ENCODE measurements at places on chromosomes 2 and 18.

- DNase-seq = peak; percentile 71
These were observed 552 bp downstream of the CNPPD1 start for GRCh38 chr2:219175928-219176817.

- DNase-seq = peak; percentile 53
These were observed 63.3 kb downstream of the LIPG start for GRCh38 chr18:49625021-49625691.

DNA sequence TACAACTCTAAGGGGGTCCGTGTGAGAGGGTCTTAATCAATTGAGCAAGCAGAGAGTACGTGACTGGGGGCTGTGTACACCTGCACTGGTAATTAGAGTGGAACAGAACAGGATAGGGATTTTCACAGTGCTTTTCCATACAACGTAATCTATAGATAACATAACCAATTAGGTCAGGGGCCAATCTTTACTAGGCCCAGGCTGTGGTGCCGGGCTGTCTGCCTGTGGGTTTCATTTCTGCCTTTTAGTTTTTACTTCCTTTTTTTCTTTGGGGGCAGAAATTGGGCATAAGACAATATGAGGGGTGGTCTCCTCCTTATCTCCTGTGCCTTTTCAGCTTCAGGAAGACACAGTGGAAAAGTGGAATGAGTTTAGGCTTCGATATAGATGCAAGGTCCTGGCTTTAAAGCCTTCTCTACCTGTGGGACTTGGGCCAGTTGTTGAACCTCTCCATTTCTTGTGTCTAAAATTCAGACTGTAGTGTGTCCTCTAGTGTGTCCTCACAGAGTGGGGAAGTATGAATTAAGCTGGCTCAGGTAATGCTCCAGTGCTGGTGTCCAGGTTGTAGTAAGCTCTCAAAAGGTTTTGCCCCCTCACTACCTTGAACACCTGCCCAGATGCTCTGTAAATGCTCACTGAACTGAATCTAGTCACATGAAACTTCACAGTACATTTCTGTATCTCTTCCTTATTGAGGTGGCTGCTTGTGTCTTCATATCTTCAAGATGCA is 422.8 kb downstream of the SETBP1 start:
- no peak for DNase-seq

- DNase-seq = no peak
These were observed 232.0 kb downstream of the STK39 start for GRCh38 chr2:168015274-168015953.

GRCh38 chr2:106094131-106094841 is 99.8 kb downstream of the UXS1 start:
- no peak for DNase-seq

DNA sequence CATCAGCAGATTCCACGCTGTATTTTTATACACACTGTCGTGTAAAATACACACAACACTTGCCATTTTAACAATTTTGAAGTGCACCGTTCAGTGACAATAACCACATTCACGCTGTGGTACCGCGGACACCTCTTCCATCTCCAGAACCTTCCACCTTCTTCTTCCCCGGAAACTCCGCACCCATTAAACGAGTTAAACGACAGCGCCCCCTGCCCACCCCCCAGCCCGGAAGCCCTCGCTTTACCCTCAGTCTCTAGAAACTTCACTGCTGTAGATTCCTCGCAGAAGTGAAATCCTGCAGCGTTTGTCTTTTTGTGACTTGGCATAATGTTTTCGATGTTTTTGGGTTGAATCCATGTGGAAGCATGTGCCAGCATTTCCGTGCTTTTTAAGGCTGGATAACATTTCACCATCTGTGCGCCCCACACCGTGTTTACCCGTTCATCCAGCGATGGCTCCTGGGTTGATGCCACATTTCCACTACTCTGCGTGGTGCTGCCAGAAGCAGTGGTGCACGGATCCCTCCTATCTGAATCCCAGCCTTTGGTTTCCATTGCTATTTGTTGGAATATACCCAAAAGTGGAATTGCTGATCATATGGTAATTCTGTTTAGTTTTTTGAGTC is 32.0 kb upstream of the TMEM18 start:
- no peak for DNase-seq

- DNase-seq = peak; percentile 56
These were observed 81.4 kb upstream of the PKDCC start for GRCh38 chr2:41966431-41966893.

DNA sequence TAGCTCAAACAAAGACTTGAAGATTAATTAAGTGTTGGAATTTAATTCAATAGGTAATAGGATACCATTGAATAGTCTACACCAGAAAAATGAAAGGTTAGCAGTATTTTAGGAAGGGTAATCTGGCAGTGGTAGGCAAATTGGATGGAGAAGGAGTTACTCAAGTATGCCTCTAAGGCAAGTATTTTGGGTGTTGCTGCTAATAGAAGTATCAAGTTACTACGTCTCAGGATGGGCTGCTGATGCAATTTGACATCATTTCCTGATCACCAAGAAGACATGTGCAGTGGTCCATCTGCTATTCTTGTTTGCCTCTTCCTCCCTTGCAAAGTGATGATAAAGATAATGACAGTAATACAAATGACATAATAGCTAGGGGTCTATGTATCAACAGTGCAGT is 485.3 kb downstream of the TGIF1 start:
- DNase-seq = no peak

GRCh38 chr18:43563780-43564179 is 286.5 kb upstream of the SYT4 start:
- peak; percentile 78 for DNase-seq

DNA sequence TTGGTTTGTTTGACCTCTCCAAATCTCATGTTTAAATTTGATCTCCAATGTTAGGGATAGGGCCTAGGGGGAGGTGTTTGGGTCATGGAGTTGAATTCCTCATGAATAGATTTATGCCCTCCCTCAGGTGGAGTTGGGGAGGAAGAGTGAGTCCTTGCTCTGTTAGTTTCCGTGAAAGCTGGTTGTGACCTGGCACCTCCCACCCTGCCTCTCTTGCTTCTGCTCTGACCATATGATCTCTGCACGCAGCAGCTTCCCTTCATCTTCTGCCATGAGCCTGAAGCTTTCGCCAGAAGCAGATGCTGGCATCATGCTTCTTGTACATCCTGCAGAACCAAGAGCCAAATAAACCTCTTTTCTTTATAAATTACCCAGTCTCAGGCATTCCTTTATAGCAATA is 231.6 kb upstream of the ERBB4 start:
- no peak for DNase-seq

DNA sequence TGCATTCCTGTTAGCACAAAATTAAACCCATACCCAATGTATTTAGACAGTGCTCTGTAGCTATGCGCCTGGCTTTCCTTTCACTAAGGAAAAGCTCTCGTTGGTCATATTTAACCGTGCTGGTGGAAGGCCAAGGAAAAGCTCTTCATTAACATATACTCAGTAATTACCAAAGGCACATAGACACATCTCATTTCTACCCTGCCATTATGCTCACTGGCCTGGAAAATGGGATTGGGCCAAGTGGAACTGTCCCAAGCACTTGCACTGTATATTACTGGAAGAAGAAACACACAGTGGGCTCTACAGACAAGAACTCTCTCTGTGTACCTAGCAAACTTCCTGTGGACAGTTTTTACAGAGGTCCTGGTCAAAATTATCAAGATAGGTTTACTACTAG is 274.4 kb downstream of the ERBB4 start:
- no peak for DNase-seq

GRCh38 chr2:182499706-182500470 is 73.1 kb upstream of the PDE1A start:
- no peak for DNase-seq

GRCh38 chr2:241752253-241752652 is 17.8 kb downstream of the D2HGDH start:
- no peak for DNase-seq

- no peak for DNase-seq
These were observed 31.6 kb upstream of the RNF138 start for GRCh38 chr18:32060026-32060425.

GRCh38 chr18:74264303-74265020 is 27.3 kb downstream of the CYB5A start:
- no peak for DNase-seq

DNA sequence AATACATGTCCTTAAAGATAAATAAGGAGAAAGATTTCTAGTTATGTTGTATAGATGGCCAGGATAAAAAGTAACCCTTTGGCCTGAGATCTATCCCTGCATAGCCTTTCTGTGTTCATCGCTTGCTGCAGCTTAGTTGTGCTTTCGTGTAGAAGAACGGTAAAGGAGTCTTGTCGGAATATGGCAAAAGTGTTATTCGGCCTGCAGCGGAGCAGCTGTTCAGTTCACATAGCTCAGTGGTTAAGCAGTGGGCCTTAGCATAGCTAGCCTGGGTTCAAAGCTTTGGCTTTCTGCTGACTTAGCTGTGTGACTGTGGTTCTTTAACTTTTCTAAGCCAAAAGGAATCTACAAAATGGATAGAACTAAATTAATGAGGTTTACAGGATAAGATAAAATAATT is 55.4 kb downstream of the MALT1 start:
- no peak for DNase-seq

DNA sequence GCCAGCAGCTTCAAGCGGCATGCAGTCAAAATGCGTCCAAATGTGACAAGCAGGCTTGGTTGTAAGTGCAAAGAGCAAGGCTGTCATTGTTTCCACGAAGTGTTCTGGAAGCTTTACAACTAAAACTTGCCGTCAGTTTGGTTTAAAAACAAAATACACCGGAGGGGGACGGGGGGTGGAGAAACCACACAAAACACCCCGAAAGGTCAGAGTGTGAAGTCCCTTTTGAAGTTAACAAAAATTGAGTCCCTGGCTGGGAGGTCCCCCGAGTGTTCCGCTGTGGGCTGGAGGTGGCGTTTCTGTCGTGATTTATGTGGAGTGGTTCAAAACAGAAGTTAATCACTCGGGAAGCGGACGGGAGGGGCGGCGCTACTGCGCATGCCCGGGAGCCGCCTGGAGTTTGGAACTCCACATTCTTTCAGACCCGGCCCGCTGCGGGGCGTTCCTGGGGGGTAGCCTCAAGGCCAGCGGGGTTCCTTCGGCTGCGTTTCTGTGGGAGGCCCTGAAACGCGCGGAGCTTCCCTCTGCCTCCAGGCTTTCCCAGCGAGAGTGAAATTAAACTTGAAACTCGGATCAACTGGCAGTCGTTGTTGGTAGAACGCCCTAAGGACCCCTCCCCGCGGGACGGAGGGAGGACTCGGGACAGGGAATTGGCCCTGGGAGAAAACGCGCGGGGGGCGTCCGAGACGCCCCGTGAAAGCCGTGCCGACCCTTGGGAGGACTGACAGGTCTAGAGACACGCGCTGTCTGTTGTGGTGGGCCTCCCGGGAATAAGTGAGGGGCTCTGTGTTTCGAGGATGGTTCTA is 1.4 kb downstream of the TGIF1 start:
- peak; percentile 86 for DNase-seq

DNA sequence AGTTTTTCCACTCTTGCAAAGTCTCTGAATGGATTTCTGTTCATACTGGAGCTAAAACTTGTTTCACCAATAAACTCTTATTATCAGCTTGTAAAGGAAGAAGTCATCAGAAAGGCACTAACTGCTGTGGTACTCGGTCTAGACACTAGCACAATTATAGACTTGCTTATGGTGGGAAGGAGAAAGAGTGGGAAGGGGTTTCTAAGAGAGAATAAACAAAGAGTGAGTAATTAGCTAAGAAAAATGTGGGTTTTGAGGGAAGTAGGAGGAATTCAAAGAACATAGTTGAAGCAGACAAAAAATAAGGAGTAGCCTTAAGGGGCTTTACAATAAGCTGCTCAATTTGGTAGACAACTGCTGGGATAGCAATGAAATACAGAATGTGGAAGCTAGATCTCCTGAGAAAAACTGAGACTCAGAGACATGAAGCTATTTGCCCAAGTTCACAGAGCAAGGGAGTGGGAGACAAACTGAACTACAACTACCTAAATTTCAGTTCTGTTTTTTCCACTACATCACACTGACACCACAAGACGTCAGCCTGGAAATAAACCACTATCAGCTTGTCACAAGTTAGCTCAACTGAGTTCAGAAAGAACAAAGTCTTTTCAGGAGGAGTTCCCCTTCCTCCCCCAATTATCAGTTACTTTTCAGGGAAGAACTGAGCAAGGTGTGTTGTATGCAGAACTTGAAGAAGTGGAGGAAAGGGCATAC is 59.7 kb downstream of the MAP4K3 start:
- DNase-seq = no peak

- peak; percentile 96 for DNase-seq
These were observed 102.6 kb downstream of the TNS1 start for GRCh38 chr2:217900010-217900779.

- DNase-seq = no peak
These were observed 24.7 kb upstream of the SERPINB5 start for GRCh38 chr18:63451799-63452660.

- DNase-seq = no peak
These were observed 68.9 kb downstream of the DOCK10 start for GRCh38 chr2:224973112-224974016.

DNA sequence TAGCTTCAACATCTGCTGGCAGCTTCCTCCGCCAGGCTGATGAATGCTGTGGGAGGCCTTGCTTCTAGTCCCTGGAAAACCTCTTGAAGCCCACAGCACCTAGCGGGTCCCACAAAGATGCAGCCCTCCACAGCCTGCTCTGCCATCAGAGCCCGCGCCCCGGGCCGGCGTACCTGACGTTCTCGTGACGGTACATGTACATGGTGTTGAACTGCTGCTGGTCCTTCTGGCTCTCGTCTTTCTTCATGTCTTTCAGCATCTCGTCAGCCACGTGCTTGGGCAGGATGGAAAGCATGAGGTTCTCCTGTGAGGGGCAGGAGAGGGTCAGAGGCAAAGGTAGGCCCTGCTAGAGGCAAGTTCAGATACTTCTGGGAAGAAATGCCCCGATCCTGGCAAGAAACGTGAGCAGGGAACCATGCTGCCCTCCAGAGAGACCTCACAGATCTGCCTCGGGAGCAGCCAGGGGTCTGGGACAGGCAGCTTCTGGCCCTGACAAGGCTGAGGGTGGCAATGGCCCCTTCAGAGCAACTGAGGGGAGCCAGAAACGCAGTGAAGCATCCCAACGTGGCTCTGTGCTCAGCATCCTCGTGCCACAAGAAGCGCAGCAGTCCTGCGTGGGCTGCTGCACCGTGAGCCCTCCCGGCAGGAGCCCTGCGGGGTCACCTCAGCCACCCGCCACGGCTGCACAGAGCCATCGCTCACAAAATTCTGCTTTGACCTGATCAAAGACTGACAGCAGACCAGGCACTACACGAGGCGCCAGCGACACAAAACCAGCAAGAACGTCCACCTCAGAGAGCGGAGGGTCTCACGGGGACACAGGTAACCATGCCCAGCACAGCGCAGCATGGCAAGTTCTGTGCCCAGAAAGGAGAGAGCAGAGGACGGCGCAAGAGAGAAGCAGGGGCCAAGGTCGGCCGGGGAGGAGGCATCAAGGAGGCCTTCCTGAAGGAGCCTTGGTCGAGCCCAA is 49.1 kb downstream of the CENPO start:
- DNase-seq = no peak

- no peak for DNase-seq
These were observed 127.8 kb downstream of the OSBPL6 start for GRCh38 chr2:178322068-178322467.

DNA sequence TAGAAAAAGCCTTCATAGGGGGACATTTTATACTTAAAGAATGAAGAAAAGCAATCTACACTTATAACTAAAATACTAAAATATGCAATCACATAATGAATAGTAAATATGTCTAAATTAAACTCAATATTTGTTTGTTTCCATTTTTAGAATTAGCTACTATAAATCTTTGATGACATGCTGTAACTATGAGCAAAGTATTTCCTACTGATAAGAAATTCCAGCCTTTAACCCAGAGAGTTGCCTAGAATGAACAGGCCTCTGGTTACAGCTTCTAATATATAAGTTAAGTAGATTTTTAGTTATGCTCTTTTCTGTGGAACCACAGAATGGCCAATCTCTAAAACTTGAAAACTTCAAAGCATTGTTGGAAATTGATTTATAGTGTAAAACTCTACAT is 1465.6 kb upstream of the ZEB2 start:
- no peak for DNase-seq

Measured in DMS53 (cell line).